ENCODE measurements at places on chromosomes 13 and 19.
A peak's percentile ranks its signal among the peaks of the same experiment; 100 is the strongest.

- DNase-seq: no peak
Measured at GRCh38 chr13:30355839-30356238, 48.5 kb upstream of the KATNAL1 start.

DNA sequence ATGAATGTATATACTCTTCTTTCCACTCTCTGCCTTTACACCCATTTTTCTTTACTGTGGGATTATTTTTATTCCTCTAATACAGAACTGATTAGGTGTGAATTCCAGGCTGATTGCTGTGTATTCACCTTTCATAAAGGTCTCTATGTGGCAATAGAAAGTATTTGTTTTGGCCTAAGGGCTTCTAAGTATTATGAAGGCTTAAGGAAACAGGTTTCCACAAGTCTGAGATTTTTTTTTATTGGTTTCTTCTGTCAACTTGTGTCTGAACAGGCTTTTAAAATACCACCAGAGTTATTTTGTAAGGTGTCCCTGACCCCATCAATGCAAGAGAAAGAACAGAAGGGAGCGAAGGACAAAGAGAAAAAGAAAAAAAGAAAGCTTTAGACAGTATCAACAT lies 1102.0 kb upstream of the SPRY2 start:
- DNase-seq: no peak

- DNase-seq: no peak
Measured at GRCh38 chr13:91399189-91400062, 1.0 kb downstream of the GPC5 start.

DNA sequence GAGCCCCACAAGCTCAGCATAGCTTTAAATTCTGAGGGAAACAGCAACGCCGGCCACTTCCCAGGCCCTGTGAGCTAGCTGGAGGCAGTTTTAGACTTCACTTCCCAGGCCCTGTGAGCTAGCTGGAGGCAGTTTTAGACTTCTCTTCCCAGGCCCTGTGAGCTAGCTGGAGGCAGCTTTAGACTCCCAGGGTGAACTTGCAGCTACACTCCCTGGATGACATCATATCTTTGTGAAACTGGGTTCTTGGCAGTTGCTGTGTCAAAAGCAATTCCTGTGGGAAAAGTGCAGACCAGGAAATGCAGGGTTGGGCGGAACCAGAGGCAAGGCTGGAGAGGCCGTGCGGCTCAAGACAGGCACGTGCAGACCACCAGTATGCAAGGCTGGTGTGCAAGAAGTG lies 12.7 kb downstream of the SOX1 start:
- no peak for DNase-seq

DNA sequence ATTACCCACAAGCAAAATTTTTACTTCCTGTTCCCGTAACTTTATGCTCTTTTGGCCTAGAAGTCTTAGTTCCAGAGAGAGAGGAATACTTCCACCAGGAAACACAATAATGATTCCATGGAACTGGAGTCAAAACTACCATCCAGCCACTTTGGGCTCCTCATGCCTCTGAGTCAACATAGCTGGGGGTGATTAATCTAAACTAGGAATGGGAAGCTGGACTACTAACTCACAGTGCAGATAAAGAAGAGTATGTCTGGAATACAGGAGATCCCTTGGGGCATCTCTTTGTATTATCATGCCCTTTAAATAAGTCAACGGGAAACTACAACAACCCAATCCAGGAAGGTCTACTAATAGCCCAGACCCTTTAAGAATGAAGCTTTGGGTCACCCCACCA lies 8.9 kb upstream of the ELF1 start:
- no peak for DNase-seq

GRCh38 chr19:44643605-44644401 lies at the start of gene PVR:
TSS of gene PVR (plus strand) at chr19:44643910. CDS start at chr19:44644097, 187 bp downstream.
- DNase-seq: peak; percentile 80

GRCh38 chr13:30796631-30797601 lies 61.6 kb downstream of the ALOX5AP start:
- DNase-seq: peak; percentile 62

DNA sequence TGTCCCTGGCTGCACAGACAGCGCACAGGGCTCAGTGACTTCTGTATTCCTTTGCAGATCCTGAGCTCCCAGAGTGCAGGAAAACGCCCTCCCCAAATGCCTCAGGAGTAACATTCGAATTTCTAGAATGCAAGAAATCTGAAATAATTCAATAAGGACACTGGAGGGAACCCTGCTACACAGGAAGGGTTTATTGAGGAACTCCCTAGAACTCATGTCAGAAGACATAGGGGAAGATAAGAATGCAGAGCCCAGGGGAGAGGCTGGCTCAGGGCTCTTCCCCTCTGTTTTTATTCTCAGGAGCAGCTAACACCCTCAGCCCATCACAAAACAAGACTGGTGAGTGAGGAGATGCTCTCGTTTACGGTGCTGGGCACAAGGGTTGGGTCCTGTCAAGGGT lies 6.8 kb downstream of the LILRA1 start:
- no peak for DNase-seq

DNA sequence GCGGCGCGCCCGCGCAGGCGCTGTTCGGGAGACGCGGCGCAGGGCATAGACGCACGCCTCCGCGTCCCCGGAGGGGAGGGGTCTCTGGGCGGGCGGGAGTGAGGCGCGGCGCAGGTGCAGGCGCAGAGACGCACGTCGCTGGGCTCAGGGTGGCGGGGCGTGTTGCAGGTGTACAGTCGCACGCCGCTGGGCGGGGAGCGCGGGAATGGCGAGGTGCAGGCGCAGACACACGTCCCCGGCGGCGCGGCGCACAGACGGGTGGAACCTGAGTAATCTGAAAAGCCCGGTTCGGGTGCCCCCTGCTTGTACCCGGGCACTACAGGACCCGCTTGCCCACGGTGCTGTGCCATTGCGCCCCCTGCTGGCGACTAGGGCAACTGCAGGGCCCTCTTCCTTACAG lies 44.7 kb downstream of the PLPP2 start:
- DNase-seq: no peak

- DNase-seq: no peak
Measured at GRCh38 chr19:53773999-53774398, 50.1 kb downstream of the NLRP12 start.

- DNase-seq: no peak
Measured at GRCh38 chr13:47437406-47437805, 540.6 kb upstream of the HTR2A start.

All from sigmoid colon (tissue), 7 donors.